ENCODE measurements at places on chromosomes 1 and 21.

DNA sequence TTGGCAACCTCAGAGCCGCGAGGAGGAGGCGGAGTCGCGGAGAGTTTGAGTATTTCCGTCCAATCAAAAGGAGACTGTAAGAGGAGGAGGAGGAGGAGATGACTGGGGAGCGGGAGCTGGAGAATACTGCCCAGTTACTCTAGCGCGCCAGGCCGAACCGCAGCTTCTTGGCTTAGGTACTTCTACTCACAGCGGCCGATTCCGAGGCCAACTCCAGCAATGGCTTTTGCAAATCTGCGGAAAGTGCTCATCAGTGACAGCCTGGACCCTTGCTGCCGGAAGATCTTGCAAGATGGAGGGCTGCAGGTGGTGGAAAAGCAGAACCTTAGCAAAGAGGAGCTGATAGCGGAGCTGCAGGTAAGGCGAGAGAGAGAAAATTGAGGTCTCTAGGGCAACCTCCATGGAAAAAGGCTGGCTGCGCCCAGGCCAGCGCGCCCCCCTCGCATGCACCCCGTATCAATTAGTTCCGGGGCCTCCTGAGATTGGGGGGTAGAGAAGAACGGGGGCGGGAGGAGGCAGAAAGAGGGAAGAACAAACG is at the start of gene PHGDH:
Gene PHGDH (plus strand): TSS at position 131 of the 538 bp plus-strand sequence. CDS start 89 bp downstream, at position 220.
- DNase-seq: peak; percentile 48

- DNase-seq: no peak
Measured at GRCh38 chr1:99328171-99328570, 63.9 kb downstream of the PLPPR4 start.

DNA sequence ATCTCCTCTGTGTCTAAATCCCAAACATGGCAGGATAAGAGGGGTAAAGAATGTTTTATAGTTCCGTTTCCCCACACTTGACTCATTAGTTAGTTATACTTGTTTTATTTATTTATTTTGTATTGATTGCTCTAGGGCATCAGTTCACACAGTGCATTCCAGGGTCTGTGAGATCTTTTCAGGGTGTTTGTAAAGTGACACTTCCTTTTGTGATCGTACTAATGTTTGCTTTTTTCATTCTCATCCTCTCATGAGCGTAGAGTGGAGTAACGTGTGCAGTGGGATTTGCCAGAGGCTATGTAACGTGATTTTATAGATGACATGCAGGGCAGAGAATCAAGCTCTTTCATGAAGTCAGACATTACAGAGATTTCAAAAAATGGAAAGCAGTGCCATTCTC is 103.2 kb downstream of the SCCPDH start:
- no peak for DNase-seq

DNA sequence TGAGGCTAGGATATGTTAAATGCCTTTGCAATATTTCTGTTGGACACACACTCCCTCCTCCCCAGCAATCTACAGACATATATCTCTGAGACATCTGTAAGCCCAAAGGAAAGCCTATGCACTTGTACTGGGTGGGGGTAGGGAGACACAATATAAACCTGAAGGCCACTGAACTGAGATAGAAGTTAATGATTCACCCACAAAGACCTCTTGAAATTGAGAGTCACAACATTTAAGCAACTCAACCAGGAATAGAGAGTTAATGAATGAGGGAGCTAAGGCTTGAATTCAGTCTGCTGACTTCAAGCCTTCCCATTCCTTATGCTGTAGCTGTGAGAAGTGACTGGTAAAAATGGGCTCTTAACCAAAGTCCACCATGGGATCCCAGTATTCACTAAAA is 5.0 kb downstream of the OR10J1 start:
- no peak for DNase-seq

- no peak for DNase-seq
Measured at GRCh38 chr1:217089361-217090014, 366.3 kb upstream of the ESRRG start.

- no peak for DNase-seq
Measured at GRCh38 chr1:243559575-243560162, 290.4 kb downstream of the AKT3 start.

DNA sequence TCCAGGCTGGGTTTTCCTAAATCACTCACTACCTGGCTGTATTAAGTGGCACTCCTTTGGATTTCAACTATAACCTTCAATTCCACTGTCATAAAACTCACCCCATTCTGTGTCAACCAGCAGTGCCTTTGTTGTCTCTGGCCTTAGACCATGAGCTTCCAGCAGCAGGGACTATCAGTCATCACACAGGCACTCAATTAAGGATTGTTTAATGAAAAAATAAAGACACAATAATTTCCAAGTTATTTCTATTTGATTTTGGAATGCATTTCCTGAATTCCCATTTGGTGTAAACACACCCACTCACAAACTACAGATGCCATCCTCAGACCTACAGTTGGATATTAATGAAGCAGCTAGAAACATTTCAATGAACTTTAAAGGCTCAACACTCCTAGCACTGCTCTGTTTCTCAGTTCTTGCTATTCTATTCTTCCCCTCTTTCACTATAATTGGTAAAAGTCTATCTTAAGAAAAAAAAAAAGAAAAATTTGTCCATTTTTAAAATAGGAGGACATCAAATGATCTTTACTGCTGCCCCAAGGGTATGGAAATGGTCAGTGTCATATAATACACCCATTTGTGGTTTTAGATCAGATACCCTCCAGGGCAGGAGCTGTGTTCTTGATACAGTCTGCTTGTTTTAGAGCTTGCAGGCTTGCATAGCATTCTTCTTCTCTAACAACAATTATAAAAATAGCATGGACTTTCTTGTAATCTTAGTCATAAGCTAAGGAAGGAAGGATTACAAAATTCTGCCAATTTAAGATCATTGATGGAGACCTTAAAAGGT is 156.4 kb downstream of the PTGER3 start:
- DNase-seq: no peak
